ENCODE measurements at places on chromosomes 3 and 15. TPM values are rescaled to one million over a fixed set of nuclear protein-coding genes. Genes with fewer than 3 reads are reported as not detected.

- DNase-seq: no peak
Measured at GRCh38 chr3:176190755-176191154, 1006.5 kb downstream of the TBL1XR1 start.

DNA sequence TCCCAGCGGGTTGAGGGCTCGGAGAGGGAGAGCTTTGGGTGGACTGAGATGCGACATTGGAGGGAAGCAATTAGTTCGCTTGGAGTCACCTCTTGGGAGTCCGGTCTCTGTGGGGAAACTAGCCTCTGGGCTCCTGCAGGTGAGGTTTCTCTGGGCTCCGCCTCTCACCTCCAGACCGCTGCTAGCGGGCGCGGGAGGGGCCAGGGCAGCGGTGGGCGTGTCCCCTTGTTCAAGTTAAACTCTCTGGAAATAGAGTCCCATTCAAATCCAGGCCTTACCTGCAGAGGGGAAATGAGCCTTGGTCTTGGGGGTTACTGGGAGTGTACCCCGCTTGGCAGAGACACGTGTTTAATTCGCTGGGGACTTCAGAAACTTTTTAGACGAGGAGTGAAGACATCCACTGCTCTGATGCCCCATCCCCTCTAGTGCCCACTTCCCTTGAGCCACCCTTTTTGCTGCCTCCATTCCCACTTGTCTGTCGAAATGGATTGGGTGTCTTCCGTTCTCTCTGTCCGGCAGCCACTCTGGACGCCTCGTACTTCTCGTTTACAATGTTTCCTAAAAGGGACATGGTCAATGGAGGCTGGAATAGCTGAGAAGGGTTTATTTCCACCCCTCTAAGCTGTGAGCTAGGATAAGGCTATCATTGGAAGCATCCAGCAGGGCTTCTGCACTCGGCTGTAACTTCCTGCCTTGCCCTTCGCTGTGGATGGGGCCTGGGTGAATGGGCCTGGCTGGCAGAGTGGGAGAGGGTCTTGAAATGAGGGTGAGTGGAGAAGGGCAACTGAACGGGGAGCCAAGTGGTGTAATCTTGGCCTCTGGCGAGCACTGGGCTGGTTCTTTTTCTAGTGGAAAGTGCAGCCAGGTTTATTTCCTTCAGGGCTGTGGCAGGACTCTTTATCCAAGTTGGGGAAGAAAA, 1.1 kb downstream of the MITF start:
- peak; percentile 87 for DNase-seq

Gene GPR15
- 2.5 TPM for total RNA-seq

Gene TRIM59
- 4.5 TPM for total RNA-seq
